ENCODE measurements at places on chromosomes 4 and X.

DNA sequence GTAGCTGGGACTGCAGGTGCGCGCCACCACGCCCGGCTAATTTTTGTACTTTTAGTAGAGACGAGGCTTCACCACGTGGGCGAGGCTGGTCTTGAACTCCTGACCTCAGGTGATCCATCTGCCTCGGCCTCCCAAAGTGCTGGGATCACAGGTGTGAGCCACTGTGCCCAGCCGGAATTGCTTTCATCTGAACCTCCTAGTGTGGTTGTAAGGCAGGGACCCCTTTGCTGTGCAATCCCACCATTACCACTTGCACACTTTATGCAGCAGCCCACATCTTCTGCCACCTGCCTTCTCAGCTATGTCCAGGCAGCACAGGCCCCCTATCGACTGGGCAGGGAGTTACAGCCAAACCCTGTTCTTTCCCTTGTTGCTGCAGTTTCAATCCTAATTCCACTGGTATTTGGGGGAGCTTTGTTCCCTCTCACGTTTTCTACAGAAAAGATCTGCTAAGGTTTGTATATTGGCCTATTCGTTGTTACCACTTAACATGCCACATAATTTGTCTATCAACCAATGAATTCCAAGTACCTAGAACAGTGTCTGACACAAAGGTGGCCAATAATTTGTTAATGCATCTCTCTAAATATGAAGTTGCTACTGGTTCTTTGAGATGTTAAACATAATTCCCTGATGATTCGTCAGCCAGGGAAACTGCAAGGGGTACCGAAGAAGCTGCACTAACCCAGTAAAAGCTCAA is 6.5 kb downstream of the RPL39 start:
- DNase-seq, result no peak

GRCh38 chrX:134484039-134484438 is 24.1 kb downstream of the HPRT1 start:
- no peak for DNase-seq

DNA sequence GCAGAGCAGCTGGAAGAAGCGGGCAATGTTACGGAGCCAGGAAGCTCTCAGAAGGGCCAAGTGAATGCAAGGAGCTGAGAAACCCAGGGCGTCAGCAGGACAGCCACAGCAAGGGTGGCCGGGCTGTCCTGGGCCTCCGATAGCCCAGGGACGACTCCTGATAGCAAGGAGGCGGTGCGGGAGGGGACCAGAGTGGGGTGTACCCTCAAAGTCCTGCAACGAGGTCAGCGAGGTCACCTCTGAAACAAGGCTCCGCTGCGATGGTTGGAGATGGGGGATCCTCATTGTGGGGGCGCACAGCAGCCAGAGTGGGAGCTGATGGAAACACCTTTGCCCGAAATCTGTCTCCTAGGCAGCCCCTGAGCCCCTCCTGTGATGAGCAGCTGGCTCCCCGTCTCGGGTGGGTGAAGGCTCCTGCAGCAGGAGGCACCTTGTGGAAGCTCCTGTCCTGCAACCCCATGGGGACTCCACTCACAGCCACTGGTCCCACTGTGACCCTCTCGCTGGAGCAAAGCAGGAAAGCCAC is 4.3 kb upstream of the CCNQ start:
- DNase-seq, result no peak

DNA sequence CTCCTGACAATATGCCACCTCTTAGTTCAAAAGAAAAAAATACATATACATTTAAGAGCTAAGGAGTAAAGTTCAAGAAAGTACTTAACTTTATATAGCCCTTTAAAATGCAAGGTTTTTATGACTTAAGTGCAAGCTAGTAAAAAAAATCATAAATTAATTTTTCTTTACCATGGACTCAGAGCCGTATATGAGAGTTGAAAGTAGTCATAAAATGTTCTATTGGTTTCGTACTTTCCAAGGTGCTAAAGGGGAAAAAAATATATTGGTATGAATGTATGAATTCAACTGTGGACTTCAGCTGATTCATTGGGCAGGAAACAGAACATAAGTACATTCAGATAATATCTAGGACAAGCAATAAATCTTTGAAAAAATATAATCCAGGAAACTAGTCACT is 869.8 kb upstream of the AGA start:
- no peak for DNase-seq

DNA sequence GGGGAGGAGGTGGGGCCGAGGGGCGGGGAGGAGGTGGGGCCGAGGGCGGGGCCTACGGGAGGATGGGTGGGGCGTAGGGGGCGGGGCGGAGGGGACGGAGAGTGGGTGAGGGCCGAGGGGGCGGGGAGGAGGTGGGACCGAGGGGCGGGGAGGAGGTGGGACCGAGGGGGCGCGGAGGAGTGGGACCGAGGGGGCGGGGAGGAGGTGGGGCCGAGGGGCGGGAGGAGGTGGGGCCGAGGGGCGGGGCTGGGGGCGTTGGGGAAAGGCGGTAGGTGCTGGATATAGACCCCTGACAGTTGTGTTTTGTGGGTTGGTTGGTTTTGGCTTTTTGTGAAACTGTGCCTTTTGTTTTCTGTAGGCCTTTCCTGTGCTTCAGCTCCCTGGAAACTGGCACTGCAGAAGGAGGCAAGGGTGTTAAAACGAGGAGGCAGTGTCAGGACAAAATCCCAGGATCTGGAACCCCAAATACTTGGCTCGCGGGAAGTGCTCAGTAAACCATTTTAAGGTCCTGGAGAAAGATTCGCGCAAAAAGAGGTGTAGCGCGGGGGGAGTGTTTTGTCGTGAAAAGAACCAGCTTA is 580 bp upstream of the MMGT1 start:
- no peak for DNase-seq

- DNase-seq, result no peak
Measured at GRCh38 chr4:12724510-12724909, 759.6 kb downstream of the RAB28 start.

DNA sequence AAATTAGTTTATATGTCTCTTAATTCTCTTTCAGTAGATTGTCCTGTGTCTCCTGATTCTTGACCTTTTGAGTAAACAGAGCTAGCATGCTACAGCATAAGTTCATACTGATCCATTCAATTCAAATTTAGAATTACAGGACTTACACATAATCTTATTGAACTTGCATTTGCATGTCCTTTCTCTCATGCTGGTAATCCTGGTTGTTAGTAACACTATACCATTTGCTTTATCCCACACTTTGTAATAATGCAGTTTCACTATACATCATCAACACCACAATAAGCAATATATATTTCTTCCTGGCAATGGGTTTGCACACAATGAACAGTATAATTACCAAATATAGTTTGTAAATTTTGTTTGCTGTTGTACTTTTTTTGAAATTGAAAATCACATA is 937.2 kb upstream of the GRID2 start:
- DNase-seq, result no peak

GRCh38 chr4:36226430-36227227 is 17.7 kb downstream of the ARAP2 start:
- DNase-seq, result no peak

- no peak for DNase-seq
Measured at GRCh38 chrX:4179031-4179430, 465.6 kb upstream of the PRKX start.

DNA sequence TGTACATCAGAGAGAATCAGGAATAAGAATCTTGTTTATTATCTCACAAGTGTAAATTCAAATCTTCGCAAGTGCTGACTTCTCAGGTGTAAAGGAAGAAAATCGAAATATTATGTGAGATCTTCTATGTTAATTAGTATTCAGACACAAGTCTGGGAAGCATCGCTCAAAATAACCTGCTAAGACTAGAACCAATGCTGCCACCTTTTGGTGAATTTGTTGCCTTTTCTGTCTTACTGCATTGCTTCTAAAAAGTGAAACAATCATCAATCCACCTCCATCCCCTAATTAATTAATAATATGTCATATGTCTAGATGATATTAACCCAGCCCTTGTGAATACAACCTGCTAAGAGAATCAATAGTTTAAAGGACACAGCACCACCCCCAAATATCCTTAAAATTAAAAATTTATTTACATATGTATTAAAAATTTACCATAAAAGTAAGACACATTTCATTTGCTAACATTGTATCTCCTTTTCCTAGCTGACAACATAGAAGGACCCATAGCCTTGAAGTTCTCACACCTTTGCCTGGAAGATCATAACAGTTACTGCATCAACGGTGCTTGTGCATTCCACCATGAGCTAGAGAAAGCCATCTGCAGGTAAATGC is 3.5 kb downstream of the EPGN start:
- peak; percentile 13 for DNase-seq

DNA sequence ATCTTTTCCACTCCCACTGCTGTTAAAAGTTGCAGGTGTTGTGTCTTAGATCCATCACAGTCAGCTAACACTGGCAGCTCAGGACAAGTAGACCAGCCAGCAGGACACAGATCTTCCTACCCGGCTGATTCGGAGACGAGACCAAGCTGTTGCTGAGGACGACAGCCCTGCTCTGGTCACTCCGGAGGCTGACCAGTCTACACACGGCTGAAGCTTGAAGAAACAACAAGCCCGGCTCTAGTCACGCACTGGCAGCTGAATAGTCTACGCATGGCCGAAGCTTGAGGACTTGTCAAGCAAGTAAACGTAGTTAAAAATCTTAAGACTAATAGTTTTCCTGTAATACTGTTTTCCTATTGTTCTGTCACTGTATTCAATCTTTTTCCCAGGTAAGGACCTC is 1.8 kb downstream of the ACOX3 start:
- no peak for DNase-seq

DNA sequence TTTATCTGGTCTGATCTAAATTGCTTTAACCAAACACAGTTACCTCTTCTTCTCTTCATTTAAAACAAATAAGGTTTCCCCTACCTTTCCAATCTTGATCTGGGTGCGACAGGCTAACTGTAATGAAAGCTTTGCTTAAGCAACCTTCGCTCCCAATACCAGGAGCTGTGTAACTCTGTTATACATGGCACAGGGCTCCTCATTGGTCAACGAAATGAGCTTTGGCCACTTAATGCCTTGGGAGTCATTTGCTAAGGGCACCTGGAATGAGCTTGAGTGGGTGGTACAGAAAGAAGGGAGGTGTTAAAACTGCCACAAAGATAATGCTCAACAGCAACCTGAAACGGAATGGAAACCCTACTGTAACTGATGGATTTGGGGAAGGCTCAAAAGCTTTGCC is 140.5 kb downstream of the CHRNA9 start:
- no peak for DNase-seq

DNA sequence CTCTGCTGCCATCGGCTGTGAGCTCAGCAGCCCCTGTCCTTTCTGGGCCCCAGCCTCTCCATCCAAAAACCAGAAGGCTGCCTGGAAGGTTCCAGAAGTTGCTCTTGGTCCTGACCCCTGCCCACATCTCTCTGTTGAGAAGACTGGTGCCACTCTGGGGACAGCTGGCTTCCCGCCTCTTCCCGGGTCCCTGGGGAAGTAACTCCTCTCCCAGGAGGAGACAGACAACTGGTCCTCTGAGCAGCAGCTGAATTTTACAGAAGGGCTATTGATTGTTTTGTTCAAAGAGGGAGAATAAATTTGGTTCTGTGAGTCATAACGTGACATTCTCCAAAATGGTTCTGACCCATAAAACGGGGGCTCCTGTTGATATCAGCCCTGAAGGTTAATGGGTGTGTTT is 61.2 kb downstream of the TRMT44 start:
- DNase-seq, result no peak

DNA sequence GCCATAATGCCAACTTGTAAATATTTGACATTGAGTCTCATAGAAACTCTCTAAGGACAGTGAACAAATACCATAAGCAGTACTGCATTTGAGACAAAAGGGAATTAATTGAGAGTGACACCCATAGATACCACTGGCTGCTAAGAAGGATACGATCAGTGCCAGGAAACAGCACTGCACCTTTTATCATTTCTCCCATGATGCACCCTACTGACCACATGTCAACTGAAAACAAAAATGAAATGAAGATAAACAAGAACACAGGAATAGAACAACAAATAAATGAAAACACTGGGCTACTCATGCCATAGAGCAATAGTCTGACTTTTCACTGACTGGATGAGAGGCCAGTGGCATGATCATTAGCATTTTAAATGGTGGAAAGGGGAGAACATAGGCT is 270.8 kb downstream of the MAPK10 start:
- DNase-seq, result no peak

- DNase-seq, result no peak
Measured at GRCh38 chr4:60948008-60948407, 252.1 kb upstream of the ADGRL3 start.

- DNase-seq, result no peak
Measured at GRCh38 chr4:145494666-145495270, 13.1 kb downstream of the SMAD1 start.

Data from GM12878 (cell line).